ENCODE measurements at places on chromosomes 2 and 18.

DNA sequence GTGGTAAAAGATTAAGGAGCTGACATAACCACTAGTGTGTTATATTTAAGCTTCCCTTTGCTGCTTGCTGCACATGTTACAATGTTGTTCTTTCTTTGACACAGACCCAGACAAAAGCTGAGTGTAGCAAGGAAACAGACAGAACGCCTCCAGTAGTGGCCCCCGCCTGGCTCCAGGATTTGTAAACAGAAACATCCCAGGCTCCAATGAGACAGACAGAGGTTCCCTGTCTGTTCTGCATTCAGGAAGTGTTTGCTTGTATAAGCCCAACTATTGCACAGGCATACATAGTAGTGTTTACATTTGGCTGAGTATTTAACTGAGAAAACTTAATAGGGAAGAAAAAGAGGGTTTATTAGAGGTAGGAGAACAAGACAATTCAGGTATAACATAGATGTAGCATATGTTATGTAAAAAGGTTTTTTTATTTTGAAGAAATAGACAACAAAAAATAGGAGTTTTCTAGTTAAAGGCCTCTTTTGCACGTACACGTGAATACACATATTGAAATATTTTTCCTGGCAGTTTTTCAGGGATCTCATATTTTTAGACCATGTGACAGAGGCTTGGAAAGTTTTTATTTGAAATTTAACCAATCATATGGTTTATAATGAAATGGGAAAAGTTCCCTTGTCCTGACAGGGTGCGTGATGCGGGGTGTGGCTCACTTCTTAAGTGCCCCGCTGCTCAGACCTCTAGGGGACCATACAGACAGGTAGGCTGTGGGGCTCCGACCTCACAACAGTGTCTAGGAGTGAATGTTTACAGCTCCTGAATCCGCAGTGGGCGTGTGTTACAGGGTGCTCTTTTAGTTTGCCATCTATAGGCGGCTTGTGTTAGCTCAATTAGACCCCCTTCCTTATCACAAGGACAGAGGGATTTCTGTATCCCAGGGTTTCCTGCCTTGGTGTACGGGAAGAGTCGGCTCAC, 118.4 kb downstream of the BMPR2 start:
- no peak for DNase-seq

DNA sequence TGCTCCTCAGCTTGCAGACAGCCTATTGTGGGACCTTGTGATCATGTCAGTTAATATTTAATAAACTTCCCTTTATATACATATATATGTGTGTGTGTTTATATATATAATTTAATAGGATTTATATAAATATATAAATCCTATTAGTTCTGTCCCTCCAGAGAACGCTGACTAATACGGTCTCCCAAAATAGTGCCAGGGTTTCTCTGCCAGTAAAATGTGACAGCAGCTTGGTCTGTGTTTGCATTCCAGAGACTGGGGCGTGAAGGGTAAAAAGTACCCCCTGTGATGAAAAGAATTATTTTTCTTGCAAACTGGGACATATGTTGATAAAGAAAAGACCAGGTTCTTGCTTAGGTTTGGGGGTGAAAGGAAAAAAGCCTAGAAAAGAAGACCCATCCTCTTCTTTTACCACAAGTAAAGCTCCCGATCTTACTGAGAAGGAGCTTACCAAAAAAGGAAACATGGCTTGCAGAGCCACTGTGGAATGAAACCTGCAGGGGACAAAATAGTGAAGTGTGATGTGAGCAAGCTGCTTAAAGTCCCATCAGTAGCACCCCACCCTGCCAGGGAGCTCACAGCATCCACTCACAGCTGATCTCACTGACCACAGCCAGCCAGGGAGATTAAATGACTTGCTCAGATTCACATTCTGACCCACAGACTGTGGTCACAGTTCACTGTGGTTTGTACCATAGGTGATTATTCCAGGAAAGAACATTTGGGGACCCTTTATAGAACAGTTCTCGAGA, 110.9 kb upstream of the RMP24 start:
- DNase-seq: no peak

DNA sequence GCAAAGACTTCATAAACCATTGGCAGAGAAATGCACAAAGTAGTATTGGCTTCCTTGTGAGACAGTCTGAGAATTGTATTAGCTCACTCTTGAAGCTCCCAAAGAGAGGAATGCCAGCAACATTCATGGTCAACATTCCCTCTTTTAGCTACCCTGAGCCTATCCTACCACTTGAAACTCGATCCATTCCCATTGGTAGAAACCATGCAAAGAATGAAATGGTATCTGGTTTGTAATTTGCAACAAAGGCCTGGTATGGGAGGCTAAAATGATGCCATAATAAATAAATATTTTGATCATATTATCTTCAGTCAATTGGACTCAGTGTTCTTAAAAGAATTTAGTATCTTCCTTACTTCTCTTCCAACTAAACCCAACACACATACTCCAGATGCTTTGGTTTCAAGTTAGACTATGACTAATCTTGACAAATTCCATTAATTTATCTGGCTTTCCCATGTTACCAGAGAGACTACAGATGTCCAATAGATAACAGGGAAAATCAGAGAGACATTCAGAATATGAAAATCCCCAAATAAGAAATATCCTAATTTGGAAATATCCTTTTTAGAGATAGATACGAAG, 102.9 kb downstream of the DHRS9 start:
- DNase-seq: no peak

DNA sequence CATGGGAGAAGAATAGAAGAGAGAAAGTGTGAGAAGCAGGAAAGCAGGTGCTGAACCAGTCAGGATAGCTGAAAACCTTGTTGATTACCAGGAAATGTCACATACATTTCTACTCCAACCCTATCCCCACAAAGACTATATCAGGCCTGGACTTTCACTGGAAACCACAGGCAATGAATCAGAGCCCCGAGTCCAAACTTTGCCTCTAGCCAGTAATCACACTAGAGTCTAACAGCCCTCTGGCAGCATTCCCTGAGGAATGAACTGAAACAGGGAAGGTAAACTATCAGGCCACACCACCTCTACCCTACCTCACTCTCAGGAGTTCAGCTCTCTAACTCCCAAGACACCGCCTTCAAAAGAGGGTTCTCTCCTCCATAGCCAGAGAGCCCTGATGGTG, 18.7 kb upstream of the IHH start:
- DNase-seq: no peak
